CD8-positive, alpha-beta T cell (primary cell): ENCODE measurements at places on chromosomes 13 and 19.

DNA sequence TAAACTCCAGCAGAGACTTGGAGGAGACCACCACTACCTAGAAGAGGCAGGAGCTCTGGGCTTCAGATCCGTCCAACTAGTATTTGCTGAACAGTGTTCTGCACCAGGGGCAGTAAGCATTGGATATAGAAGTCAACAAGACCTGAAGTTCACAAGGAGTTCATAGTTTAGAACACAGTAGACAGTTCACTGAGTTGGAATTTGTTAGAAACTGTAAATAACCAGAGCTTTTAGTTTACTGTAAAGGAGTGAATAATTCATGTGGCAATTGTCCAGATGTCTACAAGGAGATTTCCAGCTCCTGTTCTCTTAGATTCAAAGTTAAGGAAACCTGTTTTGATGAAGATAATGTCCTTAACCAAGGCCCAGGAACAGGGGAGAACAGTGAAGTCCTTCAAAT is 128.9 kb downstream of the COG6 start:
- DNase-seq = no peak

- no peak for DNase-seq
These were observed 1759.9 kb upstream of the PCDH20 start for GRCh38 chr13:63175536-63175935.

- no peak for DNase-seq
These were observed 11.7 kb downstream of the SMG9 start for GRCh38 chr19:43743059-43743458.

DNA sequence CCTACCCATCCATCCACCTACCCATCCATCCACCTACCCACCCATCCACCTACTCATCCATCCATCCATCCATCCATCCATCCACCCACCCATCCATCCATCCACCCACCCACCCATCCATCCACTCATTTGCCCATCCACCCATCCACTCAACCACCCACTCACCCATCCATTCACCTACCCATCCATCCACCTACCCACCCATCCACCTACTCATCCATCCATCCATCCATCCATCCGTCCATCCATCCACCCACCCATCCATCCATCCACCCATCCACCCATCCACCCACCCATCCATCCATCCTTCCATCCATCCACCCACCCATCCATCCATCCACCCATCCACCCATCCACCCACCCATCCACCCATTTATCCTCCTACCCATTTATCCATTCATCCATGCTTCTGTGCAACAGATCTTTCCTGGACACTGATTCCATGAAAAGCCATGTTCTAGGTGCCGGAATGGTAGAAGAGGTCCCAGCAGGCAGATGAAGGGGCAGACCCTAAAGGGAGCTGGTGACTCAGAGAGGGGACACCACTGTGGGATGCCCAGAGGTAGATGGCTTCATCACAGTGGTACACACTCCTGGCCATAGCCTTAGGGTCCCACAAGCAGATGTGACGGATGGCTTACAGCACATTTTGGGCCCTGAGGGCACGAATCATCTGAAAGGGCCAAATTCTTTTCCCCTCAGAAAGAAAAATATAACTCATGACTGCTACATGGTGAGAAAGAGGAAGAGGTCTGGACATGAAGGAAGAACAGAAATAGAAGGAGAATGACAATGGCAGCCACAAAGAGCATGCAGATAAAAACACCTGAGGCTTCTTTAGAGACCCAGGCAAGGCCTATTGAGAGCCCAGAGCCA is 76.0 kb downstream of the KCTD15 start:
- DNase-seq = no peak

- no peak for DNase-seq
These were observed 87.8 kb upstream of the C1QTNF9B start for GRCh38 chr13:23985060-23985459.

DNA sequence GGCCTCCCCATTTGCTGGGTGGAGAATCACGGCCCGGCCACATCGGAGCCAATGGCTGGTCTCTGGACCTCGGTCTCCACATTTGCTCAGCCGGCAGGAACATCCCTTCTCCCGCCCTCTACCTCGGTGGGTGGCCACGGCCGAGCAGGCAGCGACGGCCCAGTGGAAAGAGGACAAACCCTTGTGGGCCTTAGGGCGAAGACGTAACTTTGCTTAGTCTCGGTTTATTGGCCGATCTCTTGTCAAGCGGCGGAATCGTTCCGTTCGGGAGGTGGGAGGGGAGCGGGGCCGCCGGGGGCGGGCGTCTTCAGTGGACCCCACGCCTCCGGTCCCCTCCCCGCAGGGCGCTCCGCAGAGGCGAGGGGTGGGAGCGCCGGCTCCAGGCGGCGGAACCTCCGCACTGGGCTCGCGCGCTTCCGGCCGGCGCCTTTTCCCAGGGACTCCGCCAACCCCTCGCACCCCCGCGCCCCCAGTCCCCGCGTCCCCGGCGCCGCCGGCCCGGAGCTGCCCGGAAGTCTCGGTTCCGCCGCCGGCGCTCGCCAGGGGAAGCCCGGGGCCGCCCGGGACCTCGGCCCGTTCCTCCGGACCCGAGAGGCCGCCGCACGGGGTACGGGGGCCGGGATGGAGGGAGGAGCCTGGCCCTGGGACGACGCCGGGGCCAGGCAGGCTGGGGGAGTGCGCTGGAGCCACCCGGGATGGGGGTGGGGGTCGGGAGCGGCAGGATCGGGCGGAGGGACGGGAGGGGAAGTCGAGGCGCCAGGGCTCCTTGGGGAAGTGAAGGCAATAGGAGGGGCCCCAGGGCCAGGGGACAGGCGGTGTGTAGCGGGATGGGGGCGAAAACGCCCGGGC is at the start of gene ZNF580:
Gene ZNF580, plus strand, starts transcription at position 426 of the 849 bp plus-strand sequence. CDS start 1,507 bp downstream, outside the sequence.
- peak; percentile 46 for DNase-seq

- DNase-seq = no peak
These were observed 10.0 kb upstream of the FNDC3A start for GRCh38 chr13:48965736-48966135.

DNA sequence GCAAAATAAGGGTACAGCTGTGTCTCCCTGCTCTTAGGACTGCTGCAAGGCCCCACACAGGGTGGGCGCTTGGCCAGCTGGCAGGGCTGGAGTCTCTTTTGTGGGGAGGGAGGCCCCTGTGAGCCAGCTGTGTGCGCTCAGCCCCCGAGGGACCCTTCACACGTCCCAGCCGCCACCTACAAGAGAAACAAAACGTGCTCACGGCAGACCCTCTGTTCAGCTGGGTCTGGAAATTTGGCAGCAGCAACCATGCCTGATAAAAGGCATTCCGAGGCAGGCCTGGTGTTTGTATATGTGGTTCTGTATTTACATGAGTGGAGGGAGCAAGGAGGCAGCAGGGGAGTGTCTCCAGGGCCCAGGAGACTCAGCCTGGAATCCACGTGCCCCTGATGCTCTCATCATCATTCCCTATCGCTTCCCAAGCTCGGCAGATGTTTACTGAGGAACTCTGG is 49.7 kb downstream of the CRTC1 start:
- no peak for DNase-seq

DNA sequence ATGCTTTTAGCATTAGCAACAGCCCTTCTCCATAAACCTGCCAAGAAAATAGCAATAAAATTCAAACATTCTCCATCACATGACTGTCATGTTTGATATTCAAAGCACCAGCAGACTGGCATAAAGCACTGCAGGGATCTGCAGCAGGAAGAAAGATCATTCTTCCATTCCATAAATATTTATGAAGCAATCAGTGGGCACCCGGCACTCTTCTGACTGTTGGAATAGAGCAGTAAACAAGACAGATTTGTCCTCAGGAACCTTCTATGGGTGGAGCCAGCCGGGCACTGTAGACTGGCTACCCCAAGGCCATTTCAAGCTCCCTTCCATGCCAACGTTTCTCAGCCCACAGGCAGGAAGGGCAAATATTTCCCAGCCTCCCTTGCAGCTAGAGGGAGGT is 25.5 kb downstream of the PLA2G4C start:
- DNase-seq = no peak

DNA sequence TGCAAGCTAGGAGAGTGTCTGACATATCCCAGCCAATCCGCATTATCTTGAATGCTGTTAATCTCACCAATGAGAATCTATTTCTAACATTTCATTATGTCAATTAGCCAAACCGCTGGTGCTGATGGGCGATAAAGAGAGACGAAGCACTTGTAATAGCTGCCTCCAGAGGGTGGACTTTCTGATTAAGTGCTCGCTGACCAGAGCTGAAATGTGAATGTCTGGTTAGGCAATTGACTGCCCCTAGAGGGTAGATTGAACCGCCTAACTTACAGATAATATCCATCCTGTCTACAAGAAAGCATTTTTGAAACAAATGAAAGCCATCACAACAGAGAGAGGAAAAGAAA is 552 bp upstream of the GRWD1 start:
- DNase-seq = no peak

GRCh38 chr19:46508206-46508605 is 12.5 kb upstream of the PNMA8B start:
- DNase-seq = no peak
